ENCODE measurements at places on chromosomes 11 and 22.

GRCh38 chr11:112511911-112512310 lies 251.3 kb upstream of the PLET1 start:
- no peak for DNase-seq

GRCh38 chr11:15258433-15259165 lies 143.9 kb downstream of the INSC start:
- DNase-seq: no peak

GRCh38 chr11:68714060-68714856 lies 29.9 kb downstream of the GAL start:
- DNase-seq: no peak

- peak; percentile 32 for DNase-seq
Observed at GRCh38 chr22:36757668-36758211, 18.2 kb downstream of the IFT27 start.

GRCh38 chr11:122721964-122722266 lies 66.4 kb downstream of the UBASH3B start:
- DNase-seq: no peak

DNA sequence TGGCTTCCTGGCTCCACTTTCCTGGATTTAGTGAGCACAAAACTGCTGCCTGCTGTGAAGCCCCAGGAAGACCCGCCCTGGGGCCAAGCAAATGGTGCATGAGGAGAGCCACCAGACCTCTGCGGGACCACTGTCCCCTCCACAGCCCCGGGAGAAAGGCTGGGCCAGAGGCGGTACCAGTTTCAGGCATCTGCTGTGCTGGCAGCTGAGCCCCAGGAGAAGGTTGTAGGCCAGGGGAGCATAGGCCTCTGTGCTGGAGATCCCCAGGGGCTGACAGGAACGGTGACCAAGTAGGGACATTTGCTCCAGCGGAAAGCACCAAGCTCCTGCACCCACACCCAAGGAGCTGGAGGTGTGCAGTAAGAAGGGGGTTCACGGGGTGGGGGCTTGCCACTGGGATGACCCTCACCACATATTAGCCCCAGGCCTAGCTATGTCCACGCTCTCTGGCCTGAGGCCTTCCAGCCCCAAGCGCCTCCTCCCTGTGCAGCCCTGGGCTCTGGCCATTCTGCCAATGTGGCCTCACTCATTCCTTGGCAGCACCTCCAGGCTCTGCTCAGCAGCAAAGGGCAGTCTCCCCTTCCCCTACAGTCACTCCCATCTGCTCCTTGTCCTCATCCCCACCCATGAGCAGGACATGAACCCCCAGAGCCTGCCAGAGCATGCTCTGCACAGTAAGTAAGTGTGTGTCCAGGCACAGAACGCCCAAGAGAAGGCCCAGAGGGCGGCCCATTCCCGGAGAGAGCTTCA lies 24.0 kb upstream of the COMT start:
- no peak for DNase-seq

GRCh38 chr11:25449091-25449490 lies 882.8 kb upstream of the ANO3 start:
- DNase-seq: no peak

DNA sequence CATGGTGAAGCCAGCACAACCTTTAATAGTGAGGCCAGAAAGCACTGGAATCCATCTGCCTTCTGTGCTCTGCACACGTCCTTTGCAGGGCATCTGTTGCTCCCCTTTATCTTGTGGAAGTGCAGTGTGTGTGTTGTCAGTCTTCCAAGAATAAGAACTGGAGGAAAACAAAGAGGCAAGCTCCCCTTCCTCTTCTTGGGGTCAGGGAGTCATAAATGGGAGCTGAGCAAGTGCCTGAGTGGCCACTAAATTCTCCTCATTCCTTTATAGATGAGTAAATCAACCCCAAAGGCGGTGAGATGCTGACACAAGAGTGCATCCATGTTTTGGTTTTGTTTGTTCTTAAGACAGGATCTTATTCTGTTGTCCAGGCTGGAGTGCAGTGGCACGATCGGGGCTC lies 38.3 kb downstream of the WT1 start:
- no peak for DNase-seq

DNA sequence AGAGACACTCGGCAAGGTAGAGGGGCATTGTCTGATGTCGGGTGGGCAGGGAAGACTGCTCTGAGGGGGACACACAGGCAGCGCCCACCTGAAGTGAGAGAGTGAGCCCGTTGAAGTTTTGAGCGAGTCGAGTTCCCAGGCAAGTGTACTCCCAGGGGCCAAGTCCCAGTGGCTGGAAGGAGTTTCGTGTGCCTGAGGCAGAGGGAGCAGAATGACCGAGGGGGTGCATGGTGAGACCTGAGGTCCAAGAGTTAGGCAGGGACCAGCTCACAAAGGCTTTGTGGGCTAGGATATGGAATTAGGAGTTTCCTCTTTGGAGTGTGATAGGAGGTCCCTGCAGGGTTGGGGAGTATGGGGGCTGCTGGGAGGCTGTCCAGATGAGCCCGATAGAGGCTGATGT lies 6.2 kb downstream of the SCN2B start:
- no peak for DNase-seq

DNA sequence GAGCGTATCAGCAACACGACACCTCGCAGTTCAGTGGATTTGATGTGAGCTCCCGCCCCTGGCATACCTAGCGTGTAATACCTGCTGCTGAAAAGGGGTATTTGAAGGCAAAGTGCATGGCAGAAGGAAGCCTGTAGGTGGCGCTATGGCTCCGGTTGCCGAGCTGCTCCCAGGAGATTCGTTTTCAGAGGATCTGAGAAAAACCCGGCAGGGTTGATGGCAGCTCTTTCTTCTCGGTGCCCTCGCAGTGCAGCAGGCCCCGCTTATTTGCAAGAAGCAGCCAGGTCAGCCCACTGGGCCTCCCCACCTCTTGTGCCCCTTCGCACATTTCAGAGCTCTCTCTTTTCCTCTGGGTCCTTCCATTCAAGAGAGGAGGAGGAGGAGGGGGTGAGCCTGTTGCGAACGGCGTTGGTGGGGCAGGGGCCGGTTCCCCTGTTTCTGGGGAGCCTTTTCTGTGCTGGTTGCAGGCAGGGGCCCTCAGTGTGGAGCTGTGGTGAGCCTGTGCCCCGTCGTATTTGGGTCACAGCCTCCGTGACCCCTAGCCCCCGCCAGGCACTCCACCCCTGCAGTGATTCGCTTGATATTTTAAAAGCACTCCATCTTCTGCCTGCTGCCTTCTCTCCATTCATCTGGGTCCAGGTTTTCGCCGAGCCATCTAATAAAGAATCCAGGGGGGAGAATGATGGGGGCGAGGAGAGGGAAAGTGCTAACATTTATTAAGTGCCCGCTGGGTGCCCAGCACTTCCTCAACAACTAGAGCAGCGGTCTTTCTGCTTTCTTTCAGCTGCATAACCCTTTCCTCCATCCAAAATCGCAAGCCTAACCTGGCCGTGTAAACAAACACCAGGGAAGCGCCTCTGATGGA lies 85.3 kb upstream of the SYT13 start:
- peak; percentile 40 for DNase-seq

Measured in T-helper 22 cell (primary cell).